ENCODE measurements at places on chromosomes 16 and 17.
A peak's percentile ranks its signal among the peaks of the same experiment; 100 is the strongest.

- DNase-seq = no peak
These were observed 24.6 kb upstream of the RPH3AL start for GRCh38 chr17:376936-377863.

GRCh38 chr17:67434061-67434525 is 57.0 kb downstream of the PITPNC1 start:
- DNase-seq = peak; percentile 60

- DNase-seq = no peak
These were observed 255.7 kb upstream of the DYNLRB2 start for GRCh38 chr16:80285104-80285503.

- DNase-seq = no peak
These were observed 29.8 kb downstream of the CDRT15 start for GRCh38 chr17:14206891-14207290.

GRCh38 chr16:424623-425081 is 797 bp upstream of the RAB11FIP3 start:
- no peak for DNase-seq

DNA sequence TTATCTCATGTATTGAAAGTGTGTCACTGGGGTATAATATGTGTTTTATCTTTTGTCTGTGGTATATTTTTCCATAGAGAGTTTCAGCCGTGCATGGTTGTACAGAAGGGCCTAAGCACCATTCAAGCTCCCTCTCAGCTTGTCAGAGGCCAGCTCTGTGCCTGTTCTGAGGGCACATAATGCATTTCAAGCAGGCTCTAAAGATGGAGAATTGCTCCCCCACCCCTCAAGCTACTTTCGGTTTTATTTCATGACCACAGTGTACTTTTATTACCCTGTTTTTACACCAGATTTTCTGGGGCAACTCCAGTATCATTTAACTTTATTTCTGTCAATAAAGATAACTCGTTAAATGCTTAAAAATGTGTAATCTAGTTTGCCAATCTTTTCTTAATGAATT is 131.7 kb downstream of the SHISA6 start:
- no peak for DNase-seq

- DNase-seq = peak; percentile 42
These were observed at the start of gene LRRC75A for GRCh38 chr17:16491703-16492612. LRRC75A (minus strand) TSS chr17:16492193; CDS start chr17:16491990, 203 bp downstream.

- no peak for DNase-seq
These were observed 9.1 kb downstream of the CHST6 start for GRCh38 chr16:75486014-75486675.

DNA sequence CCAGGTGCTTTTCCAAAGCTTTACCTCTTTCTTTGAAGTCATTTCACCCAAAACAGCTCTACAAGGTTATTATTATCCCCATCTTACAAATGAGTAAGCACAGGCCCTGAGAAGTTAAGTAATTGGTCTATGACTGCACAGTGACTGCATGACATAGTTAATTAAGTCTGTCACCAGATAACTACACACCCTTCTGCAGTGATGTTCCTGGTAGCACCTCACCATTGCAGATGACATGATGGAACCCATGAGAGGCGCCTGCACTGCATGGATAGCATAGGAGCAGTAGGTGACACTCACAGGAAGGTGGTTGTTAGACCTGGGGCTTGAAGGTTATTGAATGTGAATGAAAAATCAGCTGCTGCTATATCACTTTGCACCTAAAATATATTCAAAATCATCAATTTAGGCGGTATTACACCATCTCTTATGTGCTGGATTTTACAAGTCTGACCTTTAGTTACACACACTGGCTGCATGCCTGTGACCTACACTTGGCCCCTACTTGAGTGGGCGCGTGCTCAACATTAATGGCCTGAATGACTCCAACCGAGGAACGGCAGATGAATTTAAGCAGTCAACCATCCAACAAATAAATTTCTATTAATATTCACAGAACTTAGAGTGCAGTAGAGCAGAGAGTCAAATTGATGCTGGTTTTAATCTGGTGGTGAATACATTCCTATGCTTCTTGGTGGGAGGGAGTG is 239.6 kb downstream of the CDH11 start:
- no peak for DNase-seq

- peak; percentile 49 for DNase-seq
These were observed 314.5 kb downstream of the SEC14L1 start for GRCh38 chr17:77455111-77455890.

- peak; percentile 51 for DNase-seq
These were observed at the start of gene HOXB9 for GRCh38 chr17:48626245-48627117. HOXB9 (minus strand) TSS chr17:48626358; CDS start chr17:48626269, 89 bp downstream.

- no peak for DNase-seq
These were observed 145.2 kb downstream of the WSCD1 start for GRCh38 chr17:6215071-6216035.

DNA sequence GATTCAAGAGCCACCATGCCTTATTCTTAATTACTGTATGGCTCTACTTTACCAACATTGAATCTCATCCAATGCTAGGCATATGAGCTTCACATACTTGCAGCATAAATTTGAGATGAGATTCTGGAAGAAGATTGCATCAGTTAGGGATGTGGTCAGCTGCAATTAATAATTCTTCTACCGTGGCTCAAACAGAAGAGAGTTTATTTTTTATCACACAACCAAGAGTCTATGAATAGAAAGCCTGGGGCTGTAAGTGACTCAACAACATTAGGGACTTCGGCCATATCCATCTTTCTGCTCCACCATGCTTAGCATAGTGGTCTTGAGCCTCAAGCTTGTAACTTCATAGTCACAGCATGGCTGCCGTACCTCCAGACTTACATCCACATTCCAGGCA is 179.4 kb upstream of the IRX6 start:
- DNase-seq = no peak

GRCh38 chr17:7479213-7480088 is at the start of gene ZBTB4:
ZBTB4 (minus strand) TSS chr17:7479631; CDS start chr17:7466801, 12,830 bp downstream.
- peak; percentile 58 for DNase-seq

DNA sequence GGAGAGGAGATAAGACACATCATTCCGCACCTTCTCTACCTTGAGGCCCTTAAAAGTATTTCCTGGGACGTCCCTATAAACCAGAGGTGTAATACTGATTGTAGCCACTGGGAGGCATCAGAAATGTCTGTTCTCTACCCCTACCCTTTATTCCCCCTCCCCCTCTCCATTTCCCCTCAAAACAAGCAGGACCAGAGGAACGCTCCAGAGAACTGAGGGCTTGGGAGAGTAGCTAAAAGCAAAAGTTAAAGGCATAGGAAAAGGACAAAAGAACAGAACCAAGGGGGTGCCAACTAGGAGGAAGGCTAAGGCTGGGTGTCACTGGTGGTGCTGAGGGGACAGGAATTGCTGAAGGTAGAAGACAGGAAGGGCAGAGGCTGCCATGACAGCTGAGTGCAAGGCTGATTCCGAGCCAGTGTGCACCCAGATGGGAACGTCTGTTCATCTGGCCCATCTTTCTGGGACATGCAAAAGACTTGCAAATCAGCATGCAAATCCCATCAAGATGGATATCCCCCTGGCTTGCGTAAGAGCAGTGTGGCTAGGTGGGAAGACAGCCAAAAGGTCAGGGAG is 6.7 kb downstream of the CAMTA2 start:
- DNase-seq = peak; percentile 68

DNA sequence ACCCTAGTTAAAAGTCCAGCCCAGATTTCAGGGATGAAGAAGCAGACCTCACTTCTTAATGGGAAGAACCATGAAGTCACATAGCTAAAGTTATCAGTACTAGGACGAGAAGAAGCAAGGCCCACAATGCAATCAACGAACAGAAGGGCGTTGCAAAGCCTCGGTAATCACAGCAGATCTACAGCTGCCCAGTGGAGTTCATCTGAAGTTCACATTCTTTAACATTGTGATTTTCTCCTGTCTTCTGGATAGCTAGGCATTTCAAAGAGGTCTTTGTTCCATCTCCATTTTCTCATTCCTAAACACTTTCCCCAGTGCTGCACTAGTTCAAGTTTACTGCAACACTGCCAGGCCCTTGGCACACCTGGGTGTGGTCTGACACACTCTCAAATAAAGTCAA is 226.7 kb upstream of the N4BP1 start:
- DNase-seq = no peak

- peak; percentile 18 for DNase-seq
These were observed 412 bp downstream of the EPN2 start for GRCh38 chr17:19237389-19238166.

- no peak for DNase-seq
These were observed 5.9 kb upstream of the CAPN15 start for GRCh38 chr16:521381-522210.

GRCh38 chr17:1834380-1835149 is 4.8 kb downstream of the RPA1 start:
- DNase-seq = peak; percentile 58

GRCh38 chr17:83151056-83151441 is 71.6 kb downstream of the METRNL start:
- DNase-seq = no peak

DNA sequence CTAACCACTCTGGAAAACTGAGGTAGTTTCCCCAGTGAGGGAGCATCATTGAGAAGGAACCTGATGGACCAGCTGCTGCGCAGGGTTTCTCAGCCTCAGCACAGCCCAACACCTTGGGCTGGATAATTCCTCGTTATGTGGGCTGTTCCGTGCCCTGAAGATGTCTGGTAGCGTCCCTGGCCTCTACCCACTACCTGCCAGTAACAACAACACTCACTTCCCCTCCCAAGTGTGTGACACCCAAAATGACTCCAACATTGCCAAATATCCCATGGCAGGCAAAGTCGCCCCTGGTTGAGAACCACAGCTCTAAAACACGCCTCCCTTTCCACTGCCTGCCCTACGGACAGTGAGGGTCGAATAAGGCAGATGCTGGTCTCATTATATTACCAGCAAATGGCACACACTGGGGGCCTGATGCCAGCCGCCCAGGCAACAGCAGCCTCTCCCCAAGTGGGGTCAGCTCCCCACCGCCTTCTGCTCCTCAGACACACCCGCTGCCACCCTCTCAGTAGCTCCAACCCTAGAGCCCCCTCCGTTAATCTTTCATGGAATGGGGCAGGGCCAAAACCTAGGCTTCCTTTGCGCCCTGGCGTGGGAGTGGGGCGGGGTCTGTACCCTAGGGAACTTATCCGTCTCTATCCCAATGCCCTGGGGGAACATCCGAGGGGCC is 1.0 kb downstream of the RHBDF2 start:
- no peak for DNase-seq

- no peak for DNase-seq
These were observed 123.5 kb upstream of the PLCG2 start for GRCh38 chr16:81655469-81656162.

DNA sequence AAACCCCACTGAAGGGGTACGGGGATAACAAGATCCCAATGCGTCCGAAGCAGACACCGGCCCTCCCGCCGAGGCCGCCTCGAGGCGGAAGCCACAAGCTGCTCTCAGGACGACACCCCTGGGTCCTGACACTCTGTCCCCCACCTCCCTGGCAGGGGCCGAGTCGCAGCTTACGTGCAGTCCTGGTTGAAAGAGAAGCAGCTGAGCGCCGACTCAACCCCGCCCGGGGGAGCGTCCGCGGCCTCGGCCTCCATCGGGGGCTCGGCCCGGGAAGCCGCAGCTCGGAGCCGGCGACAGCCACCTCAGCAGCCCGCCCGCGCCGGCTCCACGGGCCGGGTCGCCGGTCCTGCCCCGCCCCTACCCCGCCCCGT is at the start of gene WIPI1:
WIPI1 (minus strand) TSS at position 329 of the 371 bp plus-strand sequence; CDS start at position 254, 75 bp downstream.
- DNase-seq = no peak
